Activated CD4-positive, alpha-beta T cell treated with anti-CD3 and anti-CD28 coated beads, Interleukin-2, amount 50 U/mL, for 48 hours (primary cell): ENCODE measurements at places on chromosomes 12 and 14.

DNA sequence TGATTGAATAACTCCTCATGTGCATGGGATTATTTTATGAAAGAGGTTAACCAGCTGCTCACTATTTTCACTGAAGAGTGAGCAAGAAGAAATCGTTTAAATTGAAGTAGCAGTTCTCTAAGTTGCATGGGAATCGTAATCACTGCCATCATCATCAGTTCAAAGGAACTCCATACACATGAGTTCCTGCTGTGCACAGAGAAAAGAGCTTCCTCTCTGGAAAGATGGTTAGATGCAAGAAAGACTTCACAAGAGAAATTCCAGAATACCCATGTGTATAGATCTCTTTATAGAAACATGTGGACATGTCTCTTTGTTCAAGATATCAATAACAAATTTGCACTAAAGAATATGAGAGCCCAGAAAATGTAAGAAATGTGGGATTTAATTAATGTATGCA is 291.3 kb downstream of the PDZRN4 start:
- DNase-seq, result no peak

DNA sequence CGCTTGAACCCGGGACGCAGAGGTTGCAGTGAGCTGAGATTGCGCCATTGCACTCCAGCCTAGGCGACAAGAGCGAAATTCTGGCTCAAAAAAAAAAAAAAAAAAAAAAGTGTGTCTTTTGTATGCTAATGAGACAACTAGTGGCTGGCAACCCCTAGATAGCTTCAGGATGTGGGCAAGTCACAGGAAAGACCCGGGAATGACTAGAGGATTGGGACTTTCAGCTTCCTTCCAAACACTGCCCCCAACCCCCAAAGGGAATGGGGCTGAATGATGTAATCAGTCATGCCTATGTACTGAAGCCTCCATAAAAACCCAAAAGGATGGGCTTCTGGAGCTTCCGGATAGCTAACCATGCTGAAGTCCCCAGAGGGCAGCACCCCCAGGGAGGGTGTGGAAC is 28.6 kb downstream of the USP44 start:
- DNase-seq, result no peak

- peak; percentile 71 for DNase-seq
Measured at GRCh38 chr14:78022059-78022458, 148.1 kb upstream of the NRXN3 start.

DNA sequence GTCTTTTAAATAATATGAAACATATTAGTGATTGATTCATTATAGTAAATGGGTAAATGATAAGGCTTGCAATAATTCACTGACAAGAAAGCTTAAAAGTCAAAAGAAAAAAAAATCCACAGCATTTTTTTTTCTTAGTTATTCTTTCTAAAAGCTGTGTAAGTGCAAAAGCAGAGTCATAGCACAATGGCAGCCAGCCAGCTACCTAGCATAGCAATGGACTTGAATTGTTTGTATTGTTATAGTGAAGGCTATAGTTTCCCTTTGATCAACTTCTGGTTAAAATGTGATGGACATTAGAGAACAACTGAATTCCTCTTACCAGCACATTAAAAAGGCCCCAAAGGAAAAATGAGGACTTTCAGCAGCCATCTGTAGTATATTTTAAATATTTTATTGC is 232.1 kb downstream of the NAV3 start:
- DNase-seq, result no peak

DNA sequence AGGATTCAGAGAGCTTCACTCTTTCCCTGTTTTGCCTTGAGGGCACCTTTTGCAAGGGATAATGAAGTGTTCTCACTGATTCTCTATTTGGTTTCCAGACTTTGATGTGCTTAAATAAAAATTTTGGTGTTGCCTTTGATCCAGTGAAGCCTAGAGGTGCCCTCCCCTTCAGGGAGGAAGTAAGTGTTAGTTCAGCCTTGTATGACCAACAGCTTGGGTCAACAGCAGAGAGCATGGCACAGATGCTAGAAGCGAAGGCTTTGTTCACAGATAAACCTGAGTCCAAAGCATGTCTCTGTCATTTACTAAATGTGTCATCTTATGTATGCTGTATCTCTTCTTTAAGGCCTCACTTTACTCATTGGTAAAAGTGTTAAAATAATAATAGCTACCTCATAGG is 52.8 kb upstream of the STXBP6 start:
- no peak for DNase-seq

- DNase-seq, result no peak
Measured at GRCh38 chr12:78914859-78915331, 50.3 kb downstream of the SYT1 start.

GRCh38 chr12:124809878-124810277 is 53.8 kb downstream of the SCARB1 start:
- DNase-seq, result no peak

GRCh38 chr12:68665016-68665569 is 21.7 kb upstream of the NUP107 start:
- DNase-seq, result no peak

GRCh38 chr14:74595006-74595735 is 16.9 kb downstream of the LTBP2 start:
- DNase-seq, result no peak

- DNase-seq, result no peak
Measured at GRCh38 chr12:9068600-9068999, 47.1 kb downstream of the A2M start.

DNA sequence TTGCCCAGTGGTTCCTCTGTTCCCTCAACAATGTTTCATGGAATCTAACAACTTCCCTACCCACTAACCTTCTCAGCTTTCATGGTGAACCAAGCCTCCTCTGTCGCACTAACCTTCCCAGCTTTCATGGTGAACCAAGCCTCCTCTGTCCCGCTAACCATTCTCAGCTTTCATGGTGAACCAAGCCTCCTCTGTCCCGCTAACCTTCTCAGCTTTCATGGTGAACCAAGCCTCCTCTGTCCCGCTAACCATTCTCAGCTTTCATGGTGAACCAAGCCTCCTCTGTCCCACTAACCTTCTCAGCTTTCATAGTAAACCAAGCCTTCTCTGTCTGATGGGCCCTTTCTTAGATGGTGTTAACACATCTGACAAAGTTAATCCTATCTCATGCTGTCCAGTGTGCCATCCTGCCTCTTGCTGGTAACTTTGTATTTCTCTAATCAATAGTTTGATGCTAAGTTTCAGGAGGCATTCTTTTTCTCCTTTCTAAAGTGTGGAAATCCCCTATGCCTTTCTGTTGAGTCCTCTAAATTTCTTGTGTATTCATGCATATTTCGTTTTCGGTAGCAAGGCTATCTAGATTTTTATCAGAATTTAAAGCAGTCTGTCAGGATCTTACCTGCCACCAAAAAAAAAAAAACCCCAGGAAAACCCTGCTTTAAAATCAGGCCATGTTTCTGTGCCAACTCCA is 26.8 kb upstream of the KCNK13 start:
- DNase-seq, result no peak

GRCh38 chr12:75611041-75611440 is 99.6 kb upstream of the KRR1 start:
- no peak for DNase-seq

- no peak for DNase-seq
Measured at GRCh38 chr14:52836063-52836462, 44.7 kb upstream of the GNPNAT1 start.

- DNase-seq, result no peak
Measured at GRCh38 chr14:77822307-77822706, 22.4 kb downstream of the ADCK1 start.

- no peak for DNase-seq
Measured at GRCh38 chr14:56998728-56999127, 188.4 kb upstream of the OTX2 start.

- no peak for DNase-seq
Measured at GRCh38 chr12:14379508-14379907, 14.0 kb downstream of the ATF7IP start.

GRCh38 chr12:129788506-129789084 is 115.2 kb downstream of the TMEM132D start:
- DNase-seq, result no peak

DNA sequence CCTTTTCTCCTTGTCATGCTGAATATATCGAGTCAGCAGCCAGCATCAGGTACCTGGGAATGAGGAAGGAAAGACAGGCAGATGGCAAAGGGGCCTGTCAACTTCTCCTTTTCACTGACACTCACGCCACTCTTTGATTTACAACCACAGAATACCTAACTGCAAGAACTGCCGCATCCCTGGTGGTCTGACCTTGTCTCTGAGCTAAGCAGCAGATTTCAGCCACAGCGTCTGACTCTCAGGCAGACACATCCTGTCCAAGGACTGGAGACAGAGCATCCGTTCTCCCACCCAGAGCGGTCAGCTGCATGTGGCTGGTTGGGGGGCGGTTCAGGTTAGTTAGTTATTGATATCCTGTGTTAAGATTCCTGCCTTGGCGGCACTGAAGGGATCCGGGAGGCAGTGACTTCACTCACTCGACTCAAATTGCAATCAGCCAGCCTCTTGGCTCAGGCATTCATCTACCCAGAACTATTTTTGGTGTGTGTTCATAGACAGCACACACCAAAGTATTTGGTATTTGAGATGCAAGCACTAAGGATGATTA is 11.2 kb upstream of the MAP1LC3B2 start:
- DNase-seq, result no peak

DNA sequence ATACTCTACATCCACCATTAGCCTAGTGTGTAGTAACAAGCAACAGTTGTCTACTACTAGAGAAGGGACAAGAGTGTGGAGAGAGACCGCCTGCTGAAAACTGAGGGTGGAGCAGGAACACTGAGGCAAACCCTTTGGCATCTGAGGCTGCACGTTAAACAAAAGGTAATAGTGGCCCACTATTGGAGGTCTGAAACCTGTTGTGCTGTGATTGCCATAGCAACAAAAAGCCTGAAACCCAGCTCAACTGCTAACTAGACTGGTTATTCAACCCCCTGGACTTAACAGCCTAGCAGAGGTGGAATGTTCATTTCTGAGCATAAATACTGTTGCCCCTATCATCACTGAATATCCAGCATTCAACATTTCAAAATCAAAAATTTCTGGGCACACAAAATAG is 43.0 kb downstream of the PPP4R4 start:
- no peak for DNase-seq

DNA sequence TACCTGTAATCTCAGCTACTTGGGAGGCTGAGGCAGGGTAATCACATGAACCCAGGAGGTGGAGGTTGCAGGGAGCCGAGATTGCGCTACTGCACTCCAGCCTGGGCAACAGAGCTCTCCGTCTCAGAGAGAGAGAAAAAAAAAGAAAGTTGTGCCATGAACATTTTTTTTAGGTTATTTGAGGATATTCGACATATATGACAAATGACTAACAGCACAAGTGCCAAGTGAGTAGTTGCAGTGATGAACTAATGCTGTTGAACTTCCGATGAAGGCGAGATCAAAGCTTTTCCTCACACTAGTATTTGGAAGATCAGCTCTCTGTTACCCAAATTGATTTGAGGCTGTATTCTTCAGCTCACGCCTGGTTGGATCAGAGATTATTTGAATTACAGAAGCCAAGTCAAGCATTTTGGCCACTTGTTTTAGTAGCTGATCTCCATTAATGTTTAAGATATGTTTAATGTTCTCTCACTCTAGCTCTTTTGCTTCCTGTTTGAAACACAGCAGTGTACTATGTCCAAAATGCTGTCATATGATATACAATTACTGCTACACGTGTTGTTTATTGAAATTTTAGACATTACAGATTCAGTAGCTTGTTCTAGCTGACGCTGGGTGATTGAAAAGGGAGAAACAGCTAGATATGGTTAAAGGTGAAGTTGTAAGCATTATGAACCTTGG is 43.4 kb downstream of the WDR20 start:
- no peak for DNase-seq
